ENCODE measurements at places on chromosomes 2 and 18.
A peak's percentile ranks its signal among the peaks of the same experiment; 100 is the strongest.

GRCh38 chr2:332592-332991 lies 44.7 kb upstream of the ALKAL2 start:
- no peak for DNase-seq

- DNase-seq, result no peak
These were observed 26.6 kb downstream of the POLE4 start for GRCh38 chr2:74984947-74985637.

GRCh38 chr2:23420091-23420839 lies 35.3 kb downstream of the KLHL29 start:
- DNase-seq, result no peak

GRCh38 chr2:230905448-230906421 lies 19.3 kb downstream of the GPR55 start:
- DNase-seq, result peak; percentile 73

GRCh38 chr2:45814951-45815621 lies 163.6 kb downstream of the PRKCE start:
- DNase-seq, result no peak

- DNase-seq, result no peak
These were observed 83.2 kb downstream of the ZAP70 start for GRCh38 chr2:97796465-97797126.

DNA sequence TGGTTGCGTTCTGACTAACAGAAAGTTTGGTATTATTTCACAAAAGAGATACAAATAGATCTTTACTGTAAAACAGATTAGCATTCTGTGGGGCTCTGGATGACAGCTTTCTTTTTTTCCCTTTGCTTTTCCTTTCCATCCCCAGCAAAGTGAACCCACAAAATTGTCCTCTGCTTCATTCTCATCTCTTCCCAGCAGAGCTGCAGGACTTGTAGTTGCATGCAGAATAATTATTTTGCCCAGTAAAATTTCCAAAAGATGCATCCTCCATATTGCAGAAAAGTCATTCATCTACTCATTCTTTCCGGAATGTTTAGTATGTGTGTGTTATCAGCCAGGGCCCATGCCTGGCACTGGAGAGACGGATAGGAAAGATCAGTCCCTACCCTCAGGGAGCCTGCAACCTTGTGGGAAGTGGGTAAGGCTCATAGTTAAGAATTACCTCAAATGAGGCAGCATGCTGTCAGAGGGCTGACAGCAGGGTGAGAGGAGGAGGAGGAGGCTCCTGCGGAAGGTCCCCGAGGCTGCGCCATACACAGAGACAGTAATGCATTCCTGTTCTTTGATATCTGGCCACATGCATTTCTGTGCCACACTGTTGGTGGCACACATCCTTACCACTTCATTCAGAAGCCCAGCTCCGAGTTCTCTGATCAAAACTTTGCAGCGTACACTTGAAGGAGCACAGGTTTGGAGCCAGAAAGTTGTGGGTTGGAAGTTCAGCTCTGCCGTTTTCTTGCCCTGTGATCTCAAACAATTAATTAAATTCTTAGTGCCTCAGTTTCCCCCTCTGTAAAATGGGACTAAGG lies 225.4 kb downstream of the MYCN start:
- no peak for DNase-seq

DNA sequence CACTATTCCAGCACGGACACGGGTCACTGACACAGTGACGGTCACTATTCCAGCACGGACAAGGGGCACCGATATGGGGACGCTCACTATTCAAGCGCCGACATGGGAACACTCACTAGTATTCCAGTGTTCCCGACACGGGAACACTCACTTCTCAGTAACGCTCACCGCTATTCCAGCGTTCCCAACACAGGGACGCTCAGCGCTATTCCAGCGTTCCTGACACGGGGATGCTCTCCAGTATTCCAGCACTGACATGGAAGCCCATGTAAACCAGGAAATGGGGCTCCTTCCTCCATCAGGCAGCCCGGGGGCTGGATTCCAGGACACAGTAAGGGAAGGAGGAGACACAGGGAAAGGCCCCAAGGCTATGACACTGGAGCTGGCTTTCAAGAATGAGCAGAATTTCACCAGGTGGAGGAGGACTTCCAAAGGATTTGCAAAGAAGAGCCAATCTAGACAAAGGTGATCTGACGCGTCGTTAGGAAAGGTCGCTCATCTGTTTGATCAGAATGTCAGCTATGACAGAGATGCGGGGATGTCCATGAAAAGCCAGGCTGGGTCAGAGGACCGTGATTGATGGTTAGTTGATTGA lies 196.1 kb downstream of the EIPR1 start:
- no peak for DNase-seq

DNA sequence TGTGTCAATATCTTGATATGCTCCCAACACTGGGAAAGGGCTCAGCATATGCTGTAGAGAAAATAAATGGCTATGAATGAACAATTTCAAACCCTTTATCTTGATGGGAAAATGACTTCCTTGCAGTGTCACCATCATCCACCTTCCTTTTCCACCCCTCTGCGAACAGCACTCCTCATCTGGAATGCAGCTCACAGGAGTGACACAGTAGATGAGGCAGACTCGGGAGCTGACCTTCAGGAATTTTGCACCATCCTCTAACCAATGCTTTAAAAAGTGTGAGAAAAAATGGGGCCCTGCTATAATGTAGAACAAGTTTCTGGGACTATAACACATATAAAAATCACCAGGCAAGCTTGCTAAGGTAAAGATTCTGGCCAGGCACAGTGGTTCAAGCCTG lies 41.3 kb upstream of the YPEL5 start:
- DNase-seq, result no peak

- DNase-seq, result no peak
These were observed 74.9 kb downstream of the INO80D start for GRCh38 chr2:206011018-206011614.

DNA sequence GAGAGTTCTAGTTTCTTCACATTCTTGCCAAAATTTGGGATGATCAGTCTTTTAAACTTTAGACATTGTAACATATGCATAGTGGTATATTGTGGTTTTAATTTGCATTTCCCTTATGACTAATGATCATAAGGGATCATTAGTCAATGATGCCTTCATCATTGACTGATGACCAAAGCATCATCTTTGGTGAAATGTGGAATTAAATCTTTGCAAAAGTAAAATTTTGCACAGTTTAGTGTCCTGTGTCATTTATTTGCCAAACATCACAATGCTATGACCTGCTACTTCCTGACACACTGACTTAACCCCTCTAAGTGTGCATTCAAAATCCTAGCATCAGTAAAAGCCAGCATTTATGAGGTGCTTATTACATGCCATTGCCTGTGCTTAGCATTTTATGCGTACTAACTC lies 58.9 kb upstream of the SLC1A4 start:
- DNase-seq, result no peak

DNA sequence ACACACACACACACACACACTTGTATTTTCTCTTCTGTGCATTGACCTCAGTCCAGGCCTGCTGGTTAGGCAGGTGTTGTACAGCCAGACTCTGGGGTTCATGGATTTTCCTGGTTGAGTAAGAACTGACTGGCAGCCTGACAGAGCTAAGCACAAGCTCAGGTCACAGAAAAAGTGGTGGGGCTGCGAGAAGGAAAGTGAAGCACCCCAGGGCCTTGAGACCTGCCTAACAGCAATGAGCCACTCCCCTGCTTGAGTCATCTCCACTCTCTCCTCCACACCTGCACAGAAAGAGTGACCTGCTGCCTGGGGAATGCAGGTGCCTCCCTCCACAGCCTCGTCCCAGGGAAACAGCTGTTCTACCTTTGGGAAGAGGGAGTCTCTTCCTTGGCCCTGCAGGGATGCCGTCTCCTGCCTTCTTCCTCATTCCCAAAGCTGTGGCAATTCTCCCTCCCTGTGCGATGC lies 91.4 kb upstream of the LGALSL start:
- no peak for DNase-seq

DNA sequence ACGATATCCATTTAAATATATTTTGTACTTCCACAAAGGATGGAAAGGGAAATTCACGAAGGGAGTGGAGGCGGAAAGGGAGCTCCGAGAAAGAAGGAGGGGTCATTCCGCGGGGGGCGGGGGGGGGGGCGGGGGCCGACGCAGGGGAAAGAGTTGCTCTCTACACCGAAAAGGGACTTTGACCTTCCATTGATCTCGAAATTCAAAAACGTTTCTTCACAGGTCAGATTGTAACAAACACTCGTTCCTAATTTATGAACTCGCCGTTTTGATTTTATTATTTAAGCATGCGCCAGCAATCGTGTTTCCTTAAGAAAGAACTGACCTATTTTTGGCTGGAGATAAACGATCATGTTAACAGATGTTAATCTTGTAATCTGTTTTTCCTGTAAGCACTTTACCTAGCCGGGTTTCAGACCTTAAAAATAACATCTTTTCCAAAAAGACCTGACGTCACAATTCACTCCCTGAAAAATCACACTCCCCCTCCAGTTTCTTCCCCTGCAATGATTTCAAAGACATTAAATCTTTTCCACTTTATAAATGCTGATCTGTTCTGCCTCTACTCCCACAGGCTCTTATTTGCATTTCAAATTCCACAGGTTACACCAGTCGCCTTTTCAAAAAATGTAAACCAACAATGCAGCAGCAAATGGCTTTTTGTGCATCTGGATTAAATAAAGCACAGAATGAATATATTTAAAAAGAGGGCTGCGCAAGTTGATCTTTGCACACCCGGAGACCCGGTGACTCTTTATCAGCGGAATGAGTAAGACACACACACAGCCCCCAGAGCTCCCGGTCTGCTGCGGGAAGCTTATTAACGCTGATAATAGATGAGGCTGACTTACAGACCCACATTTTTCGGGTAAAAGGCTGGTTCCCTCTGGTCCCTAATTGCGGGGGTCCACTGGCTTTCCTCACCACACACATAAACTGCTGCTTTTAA lies 1.6 kb downstream of the ZNF516 start:
- no peak for DNase-seq

DNA sequence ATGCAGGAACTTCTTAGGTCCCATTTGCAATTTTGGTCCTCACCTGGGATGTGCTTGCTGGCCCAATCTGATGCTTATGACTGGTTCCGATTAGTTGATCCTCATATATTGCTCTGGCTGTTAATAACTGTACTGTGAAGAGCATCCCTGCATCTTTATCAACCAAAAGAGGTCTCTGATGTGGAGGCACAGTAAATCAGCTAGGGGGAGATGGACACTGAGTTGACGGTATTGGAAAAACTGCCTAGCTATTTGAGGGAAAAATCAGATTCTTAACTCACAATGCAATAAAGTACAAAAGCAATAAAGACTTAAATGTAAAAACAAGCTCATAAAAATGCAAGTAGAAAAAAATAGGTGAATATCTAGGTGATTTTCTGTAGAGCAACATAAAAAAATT lies 188.0 kb upstream of the TCF4 start:
- no peak for DNase-seq

DNA sequence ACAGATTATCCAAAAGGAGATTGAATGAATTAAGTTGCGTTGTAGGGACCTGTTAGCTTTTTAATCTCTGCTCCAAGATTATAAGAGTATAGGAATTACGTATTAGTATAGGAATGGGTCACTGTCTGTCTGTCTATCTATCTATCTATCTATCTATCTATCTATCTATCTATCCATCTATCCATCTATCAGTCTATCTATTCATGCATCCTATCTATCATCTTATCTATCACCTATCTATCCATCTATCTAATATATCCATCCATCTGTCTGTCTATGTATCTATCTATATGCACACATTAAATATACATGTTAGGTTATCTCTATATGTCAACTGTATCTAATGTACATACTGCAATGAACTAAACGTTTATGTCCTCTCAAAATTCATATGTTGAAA lies 255.8 kb downstream of the LPIN1 start:
- DNase-seq, result no peak
